ENCODE measurements at places on chromosomes 11 and 22.

GRCh38 chr11:56846631-56847576, 98.4 kb upstream of the OR9G4 start:
- DNase-seq: no peak

- DNase-seq: no peak
Measured at GRCh38 chr22:47567126-47568090, 805.0 kb downstream of the TBC1D22A start.

- DNase-seq: peak; percentile 98
Measured at GRCh38 chr11:108616549-108616948, 23.0 kb upstream of the EXPH5 start.

- peak; percentile 81 for DNase-seq
Measured at GRCh38 chr11:12693479-12694182, 19.4 kb downstream of the TEAD1 start.

DNA sequence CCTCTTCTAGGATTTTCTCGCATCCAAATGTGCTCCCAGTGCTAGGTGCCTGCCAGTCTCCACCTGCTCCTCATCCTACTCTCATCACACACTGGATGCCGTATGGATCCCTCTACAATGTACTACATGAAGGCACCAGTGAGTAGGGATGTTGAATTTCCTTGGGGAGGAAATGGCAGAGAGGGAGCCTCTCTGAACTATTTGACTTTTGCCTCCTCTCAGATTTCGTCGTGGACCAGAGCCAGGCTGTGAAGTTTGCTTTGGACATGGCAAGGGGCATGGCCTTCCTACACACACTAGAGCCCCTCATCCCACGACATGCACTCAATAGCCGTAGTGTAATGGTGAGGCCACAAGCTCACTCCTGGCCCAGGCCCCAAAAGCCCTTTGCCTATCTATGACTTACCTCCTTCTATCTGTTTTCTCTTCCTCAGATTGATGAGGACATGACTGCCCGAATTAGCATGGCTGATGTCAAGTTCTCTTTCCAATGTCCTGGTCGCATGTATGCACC, 2.5 kb downstream of the TAF10 start:
- DNase-seq: no peak

DNA sequence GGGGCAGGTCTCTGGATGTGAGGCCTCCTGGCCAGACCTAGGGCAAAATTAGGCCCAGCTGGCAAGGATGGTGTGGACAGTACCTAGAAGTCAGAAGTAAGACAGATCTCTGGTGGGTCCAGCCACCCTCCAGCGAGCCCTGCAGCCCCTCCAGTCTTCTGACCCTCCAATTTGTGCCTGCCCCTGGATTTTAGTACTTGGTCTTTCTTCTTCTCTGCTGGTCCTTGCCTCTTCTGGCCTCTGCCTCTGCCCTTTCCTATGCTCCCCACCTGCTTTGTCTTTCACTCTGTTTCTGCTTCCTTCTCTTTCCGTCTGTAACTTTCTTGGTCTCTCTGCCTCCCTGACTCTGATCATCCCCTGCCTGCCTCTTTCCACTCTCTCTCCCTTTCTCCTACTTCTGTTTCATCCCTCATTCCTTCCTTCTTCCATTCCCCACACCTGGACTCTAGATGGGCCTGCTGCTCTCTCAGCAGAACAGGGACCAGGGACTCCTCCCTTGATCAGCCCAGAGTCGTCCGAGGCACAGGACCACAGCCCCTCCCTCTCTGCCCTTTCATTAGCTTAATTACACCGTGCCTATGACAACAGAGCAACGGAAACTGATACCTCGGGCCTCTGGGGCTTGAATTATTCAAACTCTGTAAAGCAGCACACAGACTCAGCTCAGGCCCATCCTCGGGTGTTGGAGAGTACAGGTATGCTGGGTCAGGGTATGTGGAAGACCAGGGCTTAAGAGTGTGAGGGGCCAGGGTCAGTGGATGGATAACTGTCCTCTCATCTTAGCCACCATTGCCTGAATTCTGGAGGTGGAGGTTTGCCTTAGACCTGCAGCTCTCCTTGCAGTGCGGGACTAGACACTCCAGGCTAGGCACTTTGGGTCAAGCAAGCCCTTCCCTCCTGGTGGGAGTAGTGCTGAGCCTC, at the start of gene CHRNA10:
CHRNA10 (minus strand) TSS at position 51 of the 921 bp plus-strand sequence. CDS start 72 bp downstream, outside the sequence.
- DNase-seq: no peak

DNA sequence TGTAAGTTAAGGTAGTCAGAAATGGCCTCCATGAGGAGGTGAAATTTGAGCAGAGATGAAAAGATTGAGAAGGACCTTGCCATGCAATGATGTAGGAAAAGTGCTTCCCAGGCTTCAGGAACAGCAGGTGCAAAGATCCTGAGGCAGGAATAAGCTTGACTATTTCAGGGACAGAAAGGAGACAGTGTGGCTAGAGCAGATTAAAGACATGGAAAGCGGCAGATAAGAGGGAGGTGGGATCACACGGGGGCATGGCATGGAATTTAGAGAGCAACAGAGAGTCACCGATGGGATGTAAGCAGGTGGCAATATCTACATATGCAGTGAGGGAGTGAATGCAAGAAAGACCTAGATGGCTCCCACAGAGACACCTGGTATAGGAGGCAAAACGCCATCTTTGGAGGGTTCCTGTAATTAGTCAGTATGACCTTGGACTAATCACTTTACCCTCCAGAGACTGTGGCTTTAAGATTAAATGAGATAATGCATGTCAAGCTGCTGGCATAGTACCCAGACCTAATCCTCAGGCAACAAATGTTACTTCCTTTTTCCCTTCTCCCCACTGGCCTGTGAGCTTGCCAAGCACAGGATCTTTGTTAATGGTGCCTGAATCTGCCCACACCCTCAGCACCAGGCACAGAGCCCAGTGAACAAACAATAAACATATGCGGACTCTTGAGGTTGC, 24.6 kb upstream of the ACER3 start:
- DNase-seq: no peak

- no peak for DNase-seq
Measured at GRCh38 chr11:110337570-110338193, 41.3 kb upstream of the RDX start.

DNA sequence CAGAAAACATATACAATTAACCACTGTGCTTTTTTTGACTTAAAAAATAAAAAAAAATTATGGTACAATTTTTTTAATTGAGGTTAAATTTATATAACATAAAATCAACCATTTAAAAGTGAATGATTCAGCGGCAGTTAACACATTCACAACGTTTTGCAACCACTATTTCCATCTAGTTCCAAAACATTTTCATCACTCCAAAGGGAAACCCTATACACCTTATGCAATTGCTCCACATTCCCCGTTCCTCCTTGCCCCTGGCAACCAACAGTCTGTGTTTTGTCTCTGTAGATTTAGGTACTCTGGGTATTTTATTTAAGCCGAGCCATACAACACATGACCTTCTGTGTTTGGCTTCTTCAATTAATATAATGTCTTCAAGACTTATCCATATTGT, 15.3 kb downstream of the DDI1 start:
- no peak for DNase-seq

- DNase-seq: no peak
Measured at GRCh38 chr11:75386942-75387630, 12.2 kb upstream of the RPS3 start.

DNA sequence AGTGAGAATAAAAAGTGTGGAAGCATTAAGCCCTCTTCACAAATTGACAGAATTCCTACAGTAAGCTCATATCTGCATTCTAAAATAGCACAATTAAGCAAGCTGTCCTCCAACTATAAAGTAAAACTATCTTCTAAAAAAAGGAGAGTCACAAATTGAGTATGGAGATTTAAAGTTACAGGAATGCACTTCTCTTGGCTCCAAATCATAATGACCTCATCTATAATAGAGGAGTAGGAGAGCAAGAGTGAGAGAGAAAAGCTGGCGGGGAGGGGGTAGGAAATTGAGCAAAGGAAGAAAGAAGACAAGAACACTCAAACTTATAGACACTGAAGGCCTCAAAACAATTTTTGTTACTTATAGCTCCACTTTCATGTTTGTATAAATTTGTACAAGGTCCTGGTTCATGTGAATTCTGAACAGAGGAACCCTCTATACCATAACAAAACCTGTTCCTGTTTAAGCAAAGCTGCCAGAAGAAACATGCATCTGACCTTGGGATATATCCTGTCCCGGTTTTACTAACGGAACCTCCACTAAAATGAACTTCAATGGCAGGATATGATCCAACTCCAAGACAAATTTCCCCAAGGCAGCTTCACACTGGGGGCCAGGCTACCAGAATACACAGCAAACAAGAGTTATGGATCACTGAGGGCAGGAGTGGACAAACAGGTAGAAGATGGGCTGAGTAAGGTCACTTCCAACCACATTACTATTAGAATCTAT, 37.2 kb downstream of the SLC35F2 start:
- DNase-seq: no peak

GRCh38 chr11:69861901-69862300, 42.7 kb upstream of the FGF3 start:
- DNase-seq: no peak

- DNase-seq: peak; percentile 84
Measured at GRCh38 chr11:65261591-65262380, at the start of gene POLA2. Gene POLA2, plus strand, starts transcription at chr11:65261962. Its CDS starts 331 bp downstream, at chr11:65262293.

DNA sequence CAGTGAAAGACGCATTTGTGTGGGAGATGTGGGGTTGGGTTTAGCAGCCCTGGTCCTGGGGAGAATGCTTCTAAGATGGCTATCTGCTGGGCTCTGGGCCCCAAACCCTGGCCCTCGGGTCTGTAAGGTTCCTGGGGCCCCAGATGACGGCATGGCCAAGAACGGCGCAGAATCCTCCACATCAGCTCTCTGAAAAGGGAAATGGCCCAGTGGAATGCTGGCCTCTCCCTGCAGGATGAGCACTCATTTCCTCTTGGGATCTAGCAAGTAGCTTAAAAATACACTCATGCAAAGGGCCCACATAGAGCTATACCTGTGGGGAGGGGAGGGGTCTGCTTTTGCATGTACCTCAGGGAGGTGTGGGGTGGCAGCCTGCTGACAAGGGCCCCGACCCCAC, 37.5 kb upstream of the LINC01488 start:
- no peak for DNase-seq

- DNase-seq: no peak
Measured at GRCh38 chr22:45968003-45968650, 8.8 kb downstream of the WNT7B start.

GRCh38 chr11:97516688-97517087, 1126.9 kb downstream of the JRKL start:
- no peak for DNase-seq

DNA sequence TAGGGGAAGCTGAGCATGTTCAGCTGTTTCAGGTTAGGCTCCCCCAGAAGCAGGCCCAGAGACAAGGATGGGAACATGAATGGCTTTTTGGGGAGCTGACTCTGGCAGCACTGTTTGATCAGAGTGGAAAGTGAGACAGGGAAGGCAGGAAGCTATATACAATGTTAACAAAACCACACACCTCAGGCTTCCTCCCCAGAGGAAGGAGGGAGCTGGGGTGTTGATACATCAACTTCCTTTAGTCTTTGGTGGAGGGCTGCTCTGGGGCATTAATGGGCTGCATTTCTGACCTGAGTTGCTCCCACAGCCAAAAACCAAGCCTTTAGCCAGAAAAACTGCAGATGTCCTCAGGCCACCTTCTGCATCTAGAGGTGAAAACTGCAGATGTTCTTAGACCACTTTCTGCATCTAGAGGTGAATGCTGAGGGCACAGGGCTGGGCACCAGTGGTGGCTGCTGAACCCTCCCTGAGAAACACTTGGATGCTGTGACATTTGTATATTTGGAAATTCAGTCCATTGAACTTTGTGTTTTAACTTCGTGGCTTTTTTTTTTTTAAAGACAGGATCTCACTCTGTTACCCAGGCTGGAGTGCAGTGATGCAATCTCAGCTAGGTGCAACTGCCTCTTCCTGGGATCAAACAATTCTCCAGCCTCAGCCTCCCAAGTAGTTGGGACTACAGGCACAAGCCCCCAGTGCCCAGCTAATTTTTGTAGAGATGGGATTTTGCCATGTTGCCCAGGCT, 49.9 kb downstream of the KIAA1671 start:
- DNase-seq: no peak

- DNase-seq: no peak
Measured at GRCh38 chr22:19022755-19023154, 86.7 kb upstream of the PRODH start.

- DNase-seq: peak; percentile 58
Measured at GRCh38 chr11:13463779-13464290, 813 bp upstream of the BTBD10 start.

GRCh38 chr22:43860126-43860525, 2.2 kb downstream of the SULT4A1 start:
- no peak for DNase-seq

GRCh38 chr11:65976216-65977176, 15.0 kb downstream of the SART1 start:
- DNase-seq: no peak

GRCh38 chr11:7637447-7638157, 35.7 kb downstream of the CYB5R2 start:
- no peak for DNase-seq

DNA sequence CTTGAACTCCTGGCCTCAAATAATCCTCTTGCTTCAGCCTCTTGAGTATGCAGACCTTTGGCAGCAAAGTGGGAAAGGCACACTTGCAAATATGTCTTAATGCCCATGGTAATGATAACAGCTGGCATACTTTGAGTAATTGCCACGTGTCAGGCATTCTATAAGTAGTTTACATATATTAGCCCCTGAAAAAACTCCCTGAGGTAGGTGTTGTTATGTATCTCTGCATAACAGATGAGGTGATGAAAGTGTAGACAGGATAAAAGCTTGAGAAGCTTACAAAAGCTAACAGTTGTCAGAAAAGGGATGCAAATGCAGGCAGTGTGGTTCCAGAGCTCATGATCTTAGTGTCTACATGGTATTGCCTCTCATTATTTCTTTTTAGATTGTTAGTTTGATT, 291.1 kb upstream of the C11orf87 start:
- DNase-seq: no peak

DNA sequence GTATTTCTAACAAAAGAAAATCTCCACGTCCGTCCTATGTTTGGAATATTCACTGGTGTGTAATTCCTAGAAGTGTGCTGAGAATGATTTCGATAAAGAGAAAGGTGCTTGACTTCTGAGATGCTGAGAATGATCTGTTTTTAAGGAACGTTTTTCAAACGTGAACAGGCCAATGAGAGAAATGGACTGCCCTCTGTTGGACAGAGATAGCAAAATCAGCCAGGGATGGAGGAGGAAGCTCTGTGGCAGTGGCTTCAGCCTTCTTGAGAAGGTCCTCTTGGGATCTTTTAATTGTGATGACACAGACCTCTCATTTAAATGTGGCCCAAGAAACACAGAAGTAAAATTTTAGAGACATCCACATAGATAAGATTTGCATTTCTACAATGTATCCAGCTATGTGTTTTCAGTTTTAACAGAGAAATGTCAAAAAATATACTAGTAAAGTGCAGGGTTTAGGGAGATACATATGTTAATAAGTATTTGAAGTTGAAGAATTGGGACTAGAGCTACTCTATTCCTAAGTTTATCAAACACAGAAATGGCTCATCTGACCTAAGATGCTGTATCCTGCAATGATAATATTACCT, 84.0 kb upstream of the RCN1 start:
- no peak for DNase-seq

Data from SW 1271 (cell line).